D721Med (cell line): ENCODE measurements at places on chromosomes 3 and 15.

DNA sequence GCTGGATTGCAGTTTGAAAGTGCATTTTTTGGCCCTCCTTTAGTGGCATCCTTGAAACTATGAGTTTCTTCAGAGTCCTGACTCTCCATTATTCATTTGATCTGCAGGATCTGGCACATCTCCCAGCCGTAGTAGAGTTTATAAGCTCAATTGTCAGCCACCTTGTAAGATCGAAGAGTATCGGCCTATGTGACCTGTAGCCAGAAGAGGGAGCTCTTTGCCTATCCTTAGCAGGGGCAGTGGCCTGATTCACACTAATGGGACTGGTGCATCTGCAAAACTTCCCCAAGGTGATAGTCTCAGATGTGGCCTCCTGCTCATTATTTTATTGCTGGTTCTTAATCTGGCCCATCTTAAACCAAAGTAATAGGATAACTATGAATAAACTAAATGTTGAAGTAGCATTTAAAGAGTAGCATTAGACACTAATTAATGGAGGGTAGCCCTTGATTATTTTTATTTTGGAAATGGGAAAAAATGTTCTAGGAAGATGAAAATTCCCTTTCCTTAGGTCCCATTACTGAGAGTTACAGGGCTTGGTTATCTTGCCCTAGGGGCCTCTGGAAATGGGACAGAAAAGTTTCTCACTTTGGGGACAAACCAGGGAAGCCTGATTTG lies 21.2 kb downstream of the GCSAM start:
- peak; percentile 28 for DNase-seq

DNA sequence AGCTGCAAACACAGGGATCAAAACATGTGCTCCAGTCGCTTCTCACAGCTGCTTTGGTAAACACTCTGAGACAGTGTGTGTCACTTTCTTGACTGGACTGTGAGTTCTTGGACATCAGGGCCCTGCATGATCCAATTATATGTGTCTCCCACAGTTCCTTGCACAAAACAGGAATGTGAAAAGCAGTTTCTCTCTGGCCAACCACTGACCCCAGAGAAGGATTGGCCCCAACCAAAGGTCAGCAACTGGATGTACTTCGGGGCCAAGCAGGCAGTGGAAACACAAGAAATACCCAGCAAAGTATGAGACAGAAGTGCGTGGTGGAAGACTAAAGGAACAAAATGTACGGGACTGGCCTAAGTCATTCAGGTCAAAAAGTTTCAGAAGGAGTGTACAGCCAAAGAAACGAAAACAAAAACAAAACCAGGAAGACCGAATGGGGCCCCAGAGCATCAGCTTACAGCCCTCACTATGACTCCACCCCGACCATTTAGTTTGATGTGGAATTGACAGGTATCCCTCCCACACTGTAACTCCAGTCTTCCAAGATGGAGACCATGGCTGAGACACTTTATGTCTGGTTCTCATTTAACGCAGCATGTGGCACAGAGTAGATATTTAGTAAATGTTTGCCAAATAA lies 76.7 kb upstream of the LPP start:
- DNase-seq, result no peak

GRCh38 chr3:41985018-41985417 lies 23.1 kb upstream of the ULK4 start:
- no peak for DNase-seq

- peak; percentile 68 for DNase-seq
These were observed 14.2 kb downstream of the CIB1 start for GRCh38 chr15:90219421-90220141.

DNA sequence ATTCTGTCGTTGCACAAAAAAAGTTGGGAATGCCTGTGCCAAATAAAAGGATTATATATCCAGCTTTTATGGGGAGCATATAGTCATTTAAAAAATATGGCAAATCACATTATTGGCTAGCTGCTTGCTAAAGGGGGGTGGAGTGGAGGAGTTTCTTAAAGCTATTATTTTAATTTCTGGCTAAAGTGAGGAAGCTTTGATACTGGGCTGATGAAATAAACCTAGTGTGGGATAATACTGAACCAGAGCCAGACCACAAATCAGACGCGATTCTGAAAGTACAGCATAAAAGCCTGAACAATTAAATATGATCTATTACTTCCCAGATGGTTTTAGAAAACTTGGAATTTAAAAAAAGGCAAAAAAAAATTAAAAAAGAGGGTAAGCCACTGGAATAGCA lies 14.4 kb downstream of the POLR2M start:
- DNase-seq, result no peak

DNA sequence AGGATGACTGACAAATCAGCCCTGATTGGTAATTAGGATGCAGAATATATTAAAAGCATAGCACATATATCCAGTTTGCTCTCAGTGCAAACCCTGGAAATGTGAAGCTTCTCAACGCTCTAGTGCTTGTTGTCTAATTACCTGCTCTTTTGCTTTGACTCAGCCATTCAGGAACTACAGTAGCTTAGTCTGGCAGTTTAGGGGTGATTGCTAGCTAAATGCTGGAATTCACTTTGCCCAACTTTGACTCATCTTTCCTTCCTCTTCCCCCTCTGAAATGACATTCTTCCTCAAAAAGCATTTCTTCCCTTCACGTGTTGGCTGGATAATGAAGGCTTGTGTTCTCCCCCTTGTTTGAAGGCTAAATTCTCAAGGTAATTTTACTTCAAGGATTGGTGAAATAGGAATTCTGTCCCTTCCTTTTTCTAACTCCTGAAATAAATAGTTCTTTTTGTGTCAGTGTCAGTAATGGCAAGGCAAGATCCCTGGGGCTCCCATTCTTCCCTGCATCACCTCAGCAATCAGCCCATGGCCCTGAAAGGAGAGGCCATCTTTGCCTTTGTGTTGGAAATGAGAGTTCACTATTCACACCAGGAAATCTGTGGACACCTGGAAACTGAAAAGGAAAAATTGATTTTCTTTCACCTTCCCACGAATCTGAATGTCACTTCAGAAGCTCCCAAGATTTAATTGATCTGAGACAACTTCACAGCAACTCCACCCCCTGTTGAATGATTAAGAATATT lies 103.6 kb downstream of the ECT2 start:
- DNase-seq, result no peak
